ENCODE measurements at places on chromosomes 16 and 17. TPM values are rescaled to one million over a fixed set of nuclear protein-coding genes. Genes with fewer than 3 reads are reported as not detected.

DNA sequence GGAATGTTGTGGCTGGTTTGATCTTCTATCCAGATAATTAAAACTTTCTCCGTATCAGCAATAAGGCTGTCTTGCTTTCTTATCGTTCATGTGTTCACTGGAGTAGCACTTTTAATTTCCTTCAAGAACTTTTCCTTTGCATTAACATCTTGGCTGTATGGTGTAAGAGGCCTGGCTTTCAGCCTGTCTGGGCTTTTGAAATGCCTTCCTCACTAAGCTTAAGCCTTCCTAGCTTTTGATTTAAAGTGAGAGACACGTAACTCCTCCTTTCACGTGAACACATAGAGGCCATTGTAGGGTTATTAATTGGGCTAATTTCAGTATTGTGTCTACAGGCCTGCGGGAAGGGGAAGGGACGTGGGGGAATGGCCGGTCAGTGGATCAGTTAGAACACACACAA is 42.9 kb downstream of the MSI2 start:
- DNase-seq: no peak

GRCh38 chr17:63571632-63572310 is 21.5 kb downstream of the DCAF7 start:
- DNase-seq: no peak

DNA sequence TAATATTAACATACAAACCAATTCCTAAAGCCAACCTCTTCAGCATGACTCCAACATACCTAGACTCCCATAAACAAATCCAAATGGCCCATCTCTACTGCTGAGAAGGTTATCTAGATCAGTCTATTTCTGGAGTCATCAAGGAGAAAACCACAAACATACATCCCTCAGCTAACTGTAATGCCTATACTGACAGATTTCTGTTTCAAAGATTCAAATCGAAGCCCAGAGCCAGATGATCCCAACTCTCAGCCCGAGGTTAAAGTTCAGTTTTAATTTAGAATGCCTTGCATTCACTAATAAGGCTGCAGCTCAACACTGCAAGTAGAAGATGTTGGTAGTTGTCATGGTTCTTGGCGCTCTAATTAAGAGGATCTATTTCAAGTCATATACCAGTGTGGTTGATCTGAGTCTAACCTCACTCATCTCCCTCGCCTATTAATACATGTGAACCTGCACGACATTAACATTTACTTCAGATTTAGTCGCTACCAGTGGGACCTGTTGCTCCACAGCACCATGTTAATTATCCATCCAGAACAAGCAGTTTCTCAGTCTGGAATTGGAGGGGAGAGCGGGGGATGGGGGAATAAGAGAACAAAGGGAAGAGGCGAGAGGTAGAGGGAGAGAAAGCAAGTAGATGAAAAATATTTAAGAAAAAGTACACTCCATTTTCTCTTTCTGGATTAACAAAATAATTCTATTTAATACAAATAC is 15.4 kb downstream of the PHF12 start:
- no peak for DNase-seq

GRCh38 chr17:55161935-55162555 is 102.7 kb upstream of the HLF start:
- DNase-seq: no peak

- DNase-seq: no peak
These were observed 2.8 kb downstream of the ZNF319 start for GRCh38 chr16:57997528-57998265.

DNA sequence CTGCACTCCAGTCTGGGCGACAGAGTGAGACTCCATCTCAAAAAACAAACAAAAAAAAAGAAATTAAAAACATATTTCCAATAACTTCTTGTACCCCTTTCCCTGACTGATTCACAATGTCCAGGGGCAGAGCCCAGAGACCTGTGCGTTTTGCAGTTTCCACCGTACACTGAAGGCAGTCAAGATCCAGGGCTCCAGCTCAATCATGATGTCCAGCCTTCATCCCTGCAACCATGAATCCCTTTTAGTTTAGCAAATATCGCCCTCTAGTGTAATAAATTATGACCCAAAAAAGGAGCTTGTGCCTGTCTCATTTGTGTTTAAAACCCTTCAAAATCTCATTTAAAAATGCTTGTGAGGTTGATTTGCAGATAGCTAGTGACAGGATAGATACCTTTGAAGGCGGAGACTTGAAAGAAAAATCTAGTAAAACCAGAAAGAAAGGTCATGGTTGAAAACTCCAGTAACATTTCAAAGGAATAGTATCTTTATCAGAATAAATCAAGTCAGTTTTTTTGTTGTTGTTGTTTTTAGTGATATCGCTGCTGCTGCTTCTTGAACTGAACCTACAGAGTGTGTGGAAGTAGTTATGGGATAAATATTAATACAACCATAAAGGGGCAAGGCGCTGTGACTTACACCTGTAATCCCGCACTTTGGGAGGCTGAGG is 3.7 kb upstream of the ERN1 start:
- DNase-seq: no peak

SF3B3 gene
- 129 TPM for total RNA-seq

DNA sequence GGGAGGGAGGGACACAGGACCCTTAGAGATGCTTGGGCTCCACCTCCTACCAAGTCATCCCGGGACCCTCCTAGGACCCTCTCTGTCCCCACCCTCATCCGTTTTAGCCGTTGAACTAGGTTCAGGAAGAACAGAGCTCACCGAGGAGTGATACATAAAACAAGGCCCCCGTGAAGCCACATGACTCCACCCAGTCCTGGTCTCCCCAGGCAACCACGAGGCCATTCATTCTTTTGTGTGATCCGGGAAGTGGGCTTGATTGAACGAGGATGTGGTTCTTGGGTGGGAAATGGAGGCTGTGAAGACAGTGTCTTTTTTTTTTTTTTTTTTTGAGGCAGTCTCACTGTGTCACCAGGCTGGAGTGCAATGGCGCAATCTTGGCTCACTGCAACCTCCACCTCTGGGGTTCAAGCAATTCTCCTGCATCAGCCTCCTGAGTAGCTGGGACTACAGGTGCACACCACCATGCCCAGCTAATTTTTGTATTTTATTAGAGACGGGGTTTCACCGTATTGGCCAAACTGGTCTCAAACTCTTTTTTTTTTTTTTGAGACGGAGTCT is 14.8 kb downstream of the TRARG1 start:
- no peak for DNase-seq

WNK4 gene
- 7.1 TPM for total RNA-seq

DNA sequence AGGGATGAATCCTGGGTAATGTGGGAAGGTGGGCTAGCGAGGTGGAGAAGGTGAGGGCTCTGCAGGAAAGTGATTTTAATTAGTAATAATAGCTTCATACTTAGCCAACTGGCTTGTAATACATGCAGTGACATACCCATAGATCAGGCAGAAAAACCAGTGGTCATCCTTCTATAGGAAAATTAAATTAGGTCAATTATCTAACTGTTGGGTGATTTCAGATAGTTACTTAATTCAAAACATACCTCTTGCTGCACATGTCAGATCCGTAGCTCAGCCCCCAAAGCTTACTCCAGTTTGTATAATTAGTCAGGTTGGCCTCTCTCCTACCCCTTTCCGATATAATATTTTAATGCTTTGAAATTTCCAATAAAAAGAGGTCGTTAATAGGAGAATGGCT is 137.0 kb downstream of the TMEM114 start:
- no peak for DNase-seq

DNA sequence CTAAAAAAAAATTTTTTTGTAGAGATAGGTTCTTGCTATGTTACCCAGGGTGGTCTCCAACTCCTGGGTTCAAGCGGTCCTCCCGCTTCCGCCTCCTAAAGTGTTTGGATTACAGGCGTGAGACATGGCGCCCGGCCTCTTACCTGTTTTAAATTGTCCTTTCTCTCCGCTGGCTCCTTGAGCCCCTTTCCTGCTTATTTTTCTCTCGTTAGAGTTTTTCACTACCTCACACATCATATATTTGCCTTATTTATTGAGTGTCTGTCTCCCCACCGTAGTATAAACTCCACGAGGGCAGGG is 760 bp upstream of the SEC14L5 start:
- no peak for DNase-seq

TGFB1I1 gene
- total RNA-seq: 70.6 TPM

DNA sequence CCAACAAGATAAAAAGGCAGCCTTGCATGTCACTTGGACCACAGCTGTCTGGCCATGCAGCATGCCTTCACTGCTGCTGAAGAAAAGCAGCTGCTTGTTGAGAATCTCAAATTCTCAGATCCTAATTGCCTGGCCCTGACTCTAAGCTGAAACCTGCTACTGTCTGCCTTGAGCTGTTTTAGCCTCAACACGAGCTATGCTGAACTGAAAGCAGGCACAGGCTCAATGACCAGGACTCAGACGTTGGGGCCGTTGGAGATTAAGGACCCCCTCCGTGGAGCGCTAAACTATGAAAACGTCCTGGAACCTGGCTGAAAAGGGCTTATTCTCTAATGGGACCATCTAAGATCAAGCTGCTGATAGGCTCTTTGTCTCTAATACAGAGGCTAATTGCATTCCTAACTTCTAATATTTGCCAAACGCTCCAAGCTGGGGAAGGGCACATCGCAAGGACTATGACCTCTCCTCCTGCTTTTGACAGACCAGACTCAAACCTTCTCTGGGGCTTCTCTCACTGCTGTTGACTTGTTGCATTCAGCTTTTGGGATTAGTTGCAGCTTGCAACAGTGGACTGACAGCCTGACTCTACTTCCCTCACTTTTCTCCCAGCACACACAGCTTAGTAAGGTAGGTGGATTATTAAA is 4.6 kb upstream of the PLK1 start:
- DNase-seq: no peak

SYCE1L gene
- 1.1 TPM for total RNA-seq

- no peak for DNase-seq
These were observed 299.3 kb downstream of the SOX9 start for GRCh38 chr17:72419866-72420774.

DNA sequence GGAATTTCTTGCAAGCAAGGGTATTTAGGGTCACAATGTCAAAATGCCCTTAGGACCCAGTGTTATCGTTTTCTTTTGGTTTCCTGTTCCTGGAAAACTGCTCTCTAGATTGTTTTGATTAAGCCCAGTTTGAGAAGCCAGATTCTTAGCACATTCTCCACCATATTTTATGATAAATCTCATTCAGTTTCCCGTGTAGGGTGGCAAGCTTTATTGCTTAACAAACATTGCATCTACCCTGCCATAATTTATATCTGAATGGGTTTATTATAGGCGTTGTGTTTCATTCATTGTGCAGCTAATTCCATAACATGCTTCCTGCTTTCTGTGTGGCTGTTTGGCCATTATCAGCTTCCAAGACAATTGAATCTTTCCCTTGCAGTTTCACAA is 389.1 kb upstream of the DYNLRB2 start:
- DNase-seq: no peak

DNA sequence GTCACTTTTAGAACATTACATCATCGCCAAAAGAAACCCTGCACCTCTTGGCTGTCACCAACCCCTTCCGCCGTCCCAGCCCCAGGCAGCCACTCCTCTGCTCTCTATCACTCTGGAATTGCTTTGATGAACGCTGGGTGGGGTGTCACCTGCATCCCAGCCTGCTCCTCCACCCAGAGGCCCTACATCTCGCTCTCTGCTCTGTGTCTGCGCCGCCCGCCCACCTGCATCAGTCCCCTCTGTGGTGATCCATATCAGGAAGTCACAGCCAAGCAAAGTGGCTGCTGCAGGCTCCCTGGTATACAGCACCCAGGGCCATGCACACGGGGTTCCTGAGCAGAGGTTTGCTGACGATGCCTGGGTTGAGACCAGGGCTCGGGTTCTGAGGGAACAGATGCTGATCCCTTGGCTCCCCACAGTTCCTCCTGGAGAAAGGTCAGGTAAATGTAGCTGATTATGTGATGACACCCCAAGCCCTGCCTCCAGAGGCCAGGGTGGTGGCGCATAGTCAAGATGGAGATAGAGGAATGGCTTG is 30.8 kb downstream of the MPRIP start:
- no peak for DNase-seq

RIPOR1 gene
- total RNA-seq: 6.6 TPM

GRCh38 chr16:19517424-19518089 is 4.3 kb downstream of the GDE1 start:
- DNase-seq: no peak

- no peak for DNase-seq
These were observed 24.0 kb downstream of the CDIP1 start for GRCh38 chr16:4514606-4515005.

DNA sequence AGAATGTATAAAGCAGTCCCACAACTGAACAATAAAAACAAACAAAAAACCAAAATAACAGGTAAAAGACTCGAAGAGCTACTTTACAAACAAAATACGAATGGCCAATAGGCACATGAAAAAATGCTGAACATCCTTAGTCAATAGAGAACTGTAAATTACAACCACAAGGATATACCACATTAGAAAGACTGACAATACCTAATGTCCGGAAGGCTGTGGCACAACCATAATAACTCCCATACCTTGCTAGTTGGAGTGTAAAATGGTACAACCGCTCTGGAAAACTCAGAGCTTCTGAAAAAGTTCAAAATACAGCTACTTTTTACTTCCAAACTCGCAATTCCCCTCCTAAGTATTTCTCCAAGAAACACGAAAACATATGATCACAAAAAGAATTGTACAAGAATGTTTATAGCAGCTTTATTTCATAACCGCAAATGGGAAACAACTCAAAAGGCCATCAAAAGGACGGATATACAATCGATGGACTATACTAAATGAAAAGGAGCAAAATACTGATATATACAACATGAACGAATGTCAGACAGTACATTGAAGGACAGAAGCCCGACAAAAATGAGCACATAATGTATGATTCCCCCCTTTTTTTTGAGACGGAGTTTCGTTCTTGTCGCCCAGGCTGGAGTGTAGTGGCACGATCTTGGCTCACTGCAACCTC is 2.3 kb downstream of the TP53 start:
- DNase-seq: no peak

DNA sequence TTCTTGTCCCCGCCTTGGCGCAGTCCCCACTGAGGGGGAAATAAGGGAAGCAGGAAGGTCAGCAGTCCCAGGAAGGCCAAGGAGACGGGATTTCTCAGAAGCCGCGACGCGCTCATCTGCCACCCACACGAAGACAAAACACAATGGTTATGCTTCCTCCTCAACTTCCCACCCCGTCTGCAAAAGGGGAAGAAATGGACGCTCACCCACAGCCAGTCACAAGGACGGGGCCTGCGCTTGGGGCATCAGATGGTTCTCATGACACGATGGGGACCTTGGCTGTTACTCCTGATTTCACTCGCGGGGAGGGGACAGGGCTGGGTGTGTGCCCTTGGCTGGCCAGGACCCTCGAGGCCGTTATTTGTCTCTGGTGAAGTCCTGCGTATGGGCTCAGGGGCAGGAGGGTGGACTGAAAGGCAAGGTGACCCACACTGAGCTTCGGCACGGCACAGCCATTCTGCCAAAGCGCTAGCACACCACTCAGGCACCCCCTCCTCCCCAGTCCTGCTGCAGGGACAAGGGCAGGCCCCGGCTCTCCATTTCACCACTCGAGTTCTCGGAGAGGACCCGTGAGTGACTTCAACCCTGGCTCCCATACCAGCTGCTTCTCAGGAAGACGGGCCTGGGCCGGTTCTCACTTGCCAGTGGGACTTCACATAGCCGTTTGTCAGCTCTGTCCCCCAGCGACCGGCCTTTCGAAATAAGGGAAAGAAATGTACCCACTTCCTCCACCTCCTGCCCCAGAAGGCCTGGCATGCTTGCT is 84.5 kb downstream of the ABR start:
- no peak for DNase-seq
